ENCODE measurements at places on chromosomes 7 and 10.
A peak's percentile ranks its signal among the peaks of the same experiment; 100 is the strongest.

DNA sequence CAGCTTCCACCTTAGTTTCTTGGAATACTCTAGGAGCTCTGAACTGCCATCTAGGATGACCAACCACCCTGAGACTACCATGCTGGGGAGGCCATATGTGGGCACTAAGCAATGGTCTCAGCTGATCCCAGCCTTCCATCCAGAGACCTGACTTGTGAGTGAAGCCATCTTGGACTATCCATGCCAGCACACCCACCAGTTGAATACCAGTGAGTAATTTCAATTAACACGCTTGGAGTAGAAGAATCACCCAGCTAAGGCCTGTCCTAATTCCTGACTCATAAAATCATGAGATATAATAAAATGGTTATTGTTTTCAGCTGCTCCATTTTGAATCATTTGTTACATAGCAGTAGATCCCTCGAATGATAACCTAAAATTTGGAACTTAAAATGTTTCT, 5.2 kb upstream of the KIF5B start:
- no peak for DNase-seq

GRCh38 chr7:75937958-75938786, 23.2 kb downstream of the POR start:
- peak; percentile 35 for DNase-seq

GRCh38 chr7:73984481-73985205, 43.3 kb upstream of the ELN start:
- no peak for DNase-seq

DNA sequence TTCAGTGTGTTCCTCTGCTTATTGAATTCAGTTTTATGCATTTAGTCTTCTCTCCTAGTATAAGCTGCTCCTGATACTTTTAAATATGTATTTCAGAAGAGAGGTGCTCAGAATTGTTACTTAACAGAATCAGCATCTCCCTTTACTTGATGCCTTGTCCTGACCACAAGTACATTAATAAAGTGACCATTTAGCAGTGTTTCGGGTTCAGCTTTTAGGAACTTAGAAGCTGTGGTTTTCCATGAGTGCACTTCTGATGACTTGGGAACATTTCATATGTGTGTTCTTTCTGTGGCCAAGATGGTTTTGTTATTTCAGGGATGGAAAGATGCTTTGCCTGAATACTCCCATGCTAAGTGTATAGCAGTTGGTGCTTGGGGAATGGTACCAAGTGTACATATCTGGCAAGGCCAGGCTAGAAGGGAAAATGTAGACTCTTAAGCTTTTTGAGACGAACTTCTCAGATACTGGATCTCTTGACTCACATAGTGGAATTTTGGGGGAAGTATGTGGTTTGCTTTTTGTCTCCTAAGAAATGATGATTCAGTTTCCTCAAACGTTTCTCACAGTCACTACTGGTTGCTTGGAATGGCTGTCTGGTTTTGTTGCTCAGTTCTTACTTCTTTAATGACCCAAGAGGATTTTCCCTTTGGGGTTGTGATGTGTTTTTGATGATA, 17.2 kb downstream of the SGPL1 start:
- no peak for DNase-seq

GRCh38 chr10:98825741-98826140, 379.0 kb upstream of the HPS1 start:
- no peak for DNase-seq

- no peak for DNase-seq
These were observed 1.6 kb upstream of the KNDC1 start for GRCh38 chr10:133158437-133158755.

GRCh38 chr10:71038091-71038633, 149.8 kb upstream of the PCBD1 start:
- no peak for DNase-seq

- peak; percentile 27 for DNase-seq
These were observed 12.5 kb upstream of the CUX1 start for GRCh38 chr7:101804967-101805366.

- no peak for DNase-seq
These were observed 49.7 kb upstream of the NRF1 start for GRCh38 chr7:129561677-129562359.

- no peak for DNase-seq
These were observed 97.5 kb upstream of the MGMT start for GRCh38 chr10:129369566-129369965.

- DNase-seq = no peak
These were observed 74.5 kb downstream of the VWDE start for GRCh38 chr7:12328888-12329770.

- no peak for DNase-seq
These were observed 114.6 kb downstream of the DNAJC1 start for GRCh38 chr10:21888959-21889358.

- DNase-seq = no peak
These were observed 2.6 kb upstream of the MNX1 start for GRCh38 chr7:157013101-157013500.

GRCh38 chr7:9796241-9796640, 1177.4 kb upstream of the PHF14 start:
- DNase-seq = no peak

- DNase-seq = peak; percentile 85
These were observed 32.5 kb downstream of the OGDH start for GRCh38 chr7:44638611-44639557.

DNA sequence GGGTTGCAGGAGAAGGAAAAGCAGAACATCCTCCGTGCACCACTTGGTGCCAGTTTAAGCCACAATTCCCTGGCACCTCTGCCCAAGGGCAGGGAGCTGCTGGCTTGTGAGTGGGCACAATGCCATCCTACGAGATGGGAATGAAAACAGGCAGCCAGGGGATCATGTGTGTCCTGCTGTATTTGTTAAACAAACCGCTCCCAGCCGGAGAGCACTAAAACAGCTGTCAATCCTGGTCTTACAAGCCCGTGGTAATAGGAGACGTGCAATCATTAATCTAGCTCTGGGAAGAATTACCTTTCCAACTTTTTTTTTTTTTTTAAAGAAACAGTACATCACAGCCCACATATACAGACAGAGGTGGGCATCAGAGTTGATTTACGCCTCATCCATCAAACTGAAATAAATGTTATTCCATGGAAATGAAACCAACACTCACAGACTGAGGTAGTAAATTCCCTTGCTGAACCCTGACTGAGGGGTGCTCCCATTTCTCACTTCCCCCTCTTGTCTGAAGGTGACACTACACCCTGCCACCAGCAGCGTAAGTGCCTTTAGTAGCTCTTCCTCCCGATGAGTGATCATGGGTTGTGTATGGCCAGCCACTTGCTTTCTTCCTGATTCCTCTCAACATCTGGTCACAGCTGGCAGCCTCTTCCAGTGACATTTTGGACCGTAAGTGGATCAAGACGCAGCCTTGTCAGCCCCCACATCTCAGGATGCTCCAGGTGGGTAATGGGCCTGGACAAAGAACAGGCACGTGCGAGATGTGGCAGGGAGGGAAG, 143.8 kb downstream of the TEX36 start:
- no peak for DNase-seq

DNA sequence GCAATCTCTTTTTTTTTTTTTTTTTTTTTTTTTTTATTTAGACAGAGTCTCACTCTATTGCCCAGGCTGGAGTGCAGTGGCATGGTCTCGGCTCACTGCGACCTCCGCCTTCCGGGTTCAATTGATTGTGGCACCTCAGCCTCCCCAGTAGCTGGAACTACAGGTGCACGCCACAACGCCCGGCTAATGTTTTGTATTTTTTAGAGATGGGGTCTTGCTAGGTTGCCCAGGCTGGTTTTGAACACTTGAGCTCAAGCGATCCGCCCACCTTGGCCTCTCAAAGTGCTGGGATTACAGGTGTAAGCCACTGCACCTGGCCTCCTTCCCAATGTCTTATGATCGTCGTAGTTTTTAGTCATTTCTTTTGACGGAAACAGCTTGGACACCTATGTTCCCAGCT, 6.6 kb upstream of the ZNF853 start:
- DNase-seq = no peak

DNA sequence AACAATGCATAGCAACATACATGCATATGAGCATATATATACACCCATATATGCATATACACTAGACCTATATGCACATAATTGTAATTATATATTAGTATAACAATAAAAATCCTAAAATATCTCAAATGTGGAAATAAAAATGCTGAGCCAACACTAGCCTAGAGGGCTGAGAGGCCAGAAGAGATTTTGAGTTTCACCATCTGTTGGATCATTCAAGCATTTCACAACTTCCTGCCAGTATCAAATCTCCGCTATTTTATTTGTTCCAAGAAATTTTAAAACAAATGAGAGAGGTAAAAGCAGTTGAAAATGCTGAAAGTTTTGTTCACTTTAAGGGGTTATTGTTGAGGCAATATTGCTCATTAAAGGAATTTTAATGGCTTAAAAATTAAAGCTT, 187.0 kb downstream of the PCDH15 start:
- DNase-seq = no peak

Measured in CD4-positive, alpha-beta T cell treated with Interferon alpha-2 for 1 hour (primary cell).